ENCODE measurements at places on chromosomes 12 and 14.
A peak's percentile ranks its signal among the peaks of the same experiment; 100 is the strongest.

DNA sequence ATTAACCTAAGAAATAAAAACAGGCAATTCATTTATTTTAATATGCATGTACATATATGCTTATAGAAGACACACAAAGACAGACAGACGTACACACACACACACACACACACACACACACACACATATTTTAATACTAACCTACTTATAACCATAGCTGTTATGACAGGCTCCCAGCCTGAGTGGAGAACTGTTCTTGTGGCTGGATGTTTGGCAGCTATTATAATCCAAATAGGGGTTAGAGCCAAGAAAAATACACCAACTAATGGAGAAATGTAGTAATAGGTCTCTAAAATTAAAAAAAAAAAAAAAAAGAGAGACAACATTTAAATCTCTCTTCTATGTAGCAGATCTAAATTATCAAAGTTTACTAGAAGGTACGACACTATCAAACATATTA, 91.8 kb downstream of the SLC41A2 start:
- no peak for DNase-seq

- DNase-seq = no peak
Measured at GRCh38 chr12:12008931-12009611, 61.7 kb upstream of the BCL2L14 start.

DNA sequence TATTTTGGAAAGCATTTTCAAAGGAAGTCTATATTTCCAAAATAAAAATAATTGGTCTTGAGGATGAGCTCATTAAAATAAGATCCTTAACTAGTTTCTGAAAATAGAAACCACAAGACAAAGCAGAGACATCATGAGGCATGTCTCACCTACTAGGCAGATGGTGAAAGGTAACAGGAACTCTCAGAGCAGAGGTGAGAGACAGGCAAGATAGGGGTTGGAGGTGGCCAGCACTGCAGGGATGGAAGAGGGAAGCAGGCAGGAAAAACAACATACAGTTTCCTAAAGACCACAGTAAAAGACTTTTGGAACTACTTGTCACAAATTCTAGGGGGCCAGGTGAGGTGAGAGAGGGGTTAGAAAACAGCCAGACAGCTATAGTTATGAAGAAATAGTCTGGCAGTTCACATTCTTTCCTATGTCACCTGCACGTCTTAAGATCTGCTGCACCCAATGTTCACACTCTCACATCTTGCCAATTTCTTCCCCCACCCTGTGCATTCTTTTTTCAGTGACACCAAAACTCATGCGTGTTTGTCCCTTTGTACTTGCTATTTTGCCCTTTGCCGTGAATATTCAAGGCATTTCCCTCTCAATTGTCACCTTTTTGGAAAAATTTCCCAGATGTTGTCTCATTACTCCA, 341.7 kb upstream of the KITLG start:
- no peak for DNase-seq

GRCh38 chr12:54427106-54427505, 8.0 kb upstream of the ITGA5 start:
- DNase-seq = no peak

- DNase-seq = no peak
Measured at GRCh38 chr14:102481371-102481770, 28.2 kb downstream of the ANKRD9 start.

DNA sequence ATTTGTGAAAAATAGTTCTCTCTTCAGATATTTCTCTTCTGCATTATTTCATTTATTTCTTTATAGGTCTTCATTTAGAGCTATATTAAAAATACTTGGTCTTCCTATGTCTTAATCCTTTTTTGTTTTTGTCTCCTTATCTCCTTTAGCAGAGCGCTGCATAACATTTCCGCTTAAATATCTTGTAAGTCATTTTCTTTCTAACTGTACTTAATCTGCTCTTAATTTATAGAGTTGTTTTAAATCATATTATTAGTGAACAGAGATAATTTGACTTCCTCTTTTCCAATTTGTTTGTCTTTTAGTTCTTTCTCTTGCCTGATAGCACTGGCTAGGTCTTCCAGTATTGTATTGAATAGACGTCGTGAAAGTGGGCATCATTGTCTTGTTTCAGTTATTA, 18.0 kb downstream of the LUM start:
- DNase-seq = no peak

DNA sequence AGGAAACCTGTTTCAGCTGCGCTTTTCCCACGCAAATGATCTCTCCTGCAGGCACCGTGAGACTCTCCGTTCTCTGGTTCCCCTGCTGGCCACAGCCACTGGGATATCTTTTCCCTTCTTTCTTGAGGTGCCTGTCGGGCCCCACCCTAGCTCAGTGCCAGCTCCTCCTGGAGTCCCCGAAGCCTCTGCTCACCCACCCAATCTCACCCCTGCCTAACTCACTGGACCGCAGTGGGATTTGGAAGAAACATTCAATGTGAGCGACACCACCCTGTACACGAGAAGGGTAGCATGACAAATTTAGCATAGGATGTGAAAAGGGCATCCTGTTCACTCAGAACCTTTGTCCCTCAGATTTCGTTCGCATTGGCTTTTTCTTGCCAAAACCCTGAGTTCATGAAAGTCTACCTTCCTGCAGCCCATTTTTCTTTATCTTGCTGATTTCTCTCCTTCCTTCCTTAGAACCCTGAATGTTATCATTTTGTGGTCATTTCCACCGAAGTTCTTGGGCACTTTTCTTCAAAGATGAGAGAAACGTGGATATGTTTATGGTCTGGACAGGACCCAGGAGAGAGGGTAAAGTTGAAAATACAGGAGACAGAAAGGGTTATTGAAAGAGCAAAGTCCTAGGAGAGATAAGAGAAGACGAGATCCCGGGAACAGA, 63.6 kb upstream of the ELK3 start:
- DNase-seq = no peak

DNA sequence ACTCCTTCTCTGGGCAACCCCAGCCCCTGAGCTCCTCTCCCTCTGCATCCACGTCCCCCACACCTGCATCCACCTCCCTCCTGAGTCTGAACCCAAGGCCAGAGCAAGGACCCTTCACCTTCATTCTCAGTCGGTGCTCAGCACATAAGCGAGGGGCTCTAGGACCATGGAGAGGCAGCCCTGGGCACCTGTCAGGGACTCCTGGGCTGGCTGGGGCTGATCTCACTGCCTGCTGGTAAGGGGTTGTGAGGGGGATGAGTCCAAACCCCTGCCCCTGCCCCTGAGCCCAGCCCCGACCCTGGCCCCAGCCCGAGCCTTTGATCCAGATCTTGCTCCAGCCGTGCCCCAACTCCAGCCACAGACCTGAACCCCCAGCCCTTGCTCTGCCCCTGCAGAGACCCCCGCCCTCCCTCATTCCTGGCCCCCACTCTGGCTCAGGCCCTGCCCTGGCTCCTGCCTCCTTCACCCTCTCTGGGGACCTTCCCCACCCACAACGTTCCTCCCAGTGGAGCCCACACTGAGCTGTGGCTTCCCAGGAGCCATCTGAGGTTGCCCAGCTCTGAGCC, 888 bp upstream of the CCDC197 start:
- DNase-seq = no peak

- no peak for DNase-seq
Measured at GRCh38 chr14:58765843-58766242, 128.1 kb downstream of the DACT1 start.

- no peak for DNase-seq
Measured at GRCh38 chr14:93056840-93057585, 58.7 kb downstream of the ITPK1 start.

DNA sequence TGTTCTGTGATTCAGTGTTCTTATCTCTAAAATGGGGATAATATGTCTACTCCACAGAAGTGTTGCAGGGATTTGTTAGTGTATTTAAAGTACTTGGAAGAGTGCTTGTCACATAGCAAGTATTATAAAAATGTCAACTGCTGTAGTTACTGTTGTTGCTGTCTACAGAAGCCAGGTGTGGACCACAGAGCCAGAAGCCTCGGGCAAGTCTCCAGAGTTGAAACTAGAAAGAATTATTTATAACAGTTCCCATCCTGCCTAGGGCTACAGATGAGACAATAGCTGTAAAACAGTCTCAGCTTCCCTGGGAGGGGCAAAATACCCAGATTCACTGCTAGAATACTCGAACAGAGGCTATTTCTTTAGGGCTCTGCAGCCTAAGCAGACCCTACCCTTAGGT, 55.4 kb upstream of the FUT8 start:
- no peak for DNase-seq

GRCh38 chr12:120990487-120991055, 12.2 kb downstream of the HNF1A start:
- no peak for DNase-seq

DNA sequence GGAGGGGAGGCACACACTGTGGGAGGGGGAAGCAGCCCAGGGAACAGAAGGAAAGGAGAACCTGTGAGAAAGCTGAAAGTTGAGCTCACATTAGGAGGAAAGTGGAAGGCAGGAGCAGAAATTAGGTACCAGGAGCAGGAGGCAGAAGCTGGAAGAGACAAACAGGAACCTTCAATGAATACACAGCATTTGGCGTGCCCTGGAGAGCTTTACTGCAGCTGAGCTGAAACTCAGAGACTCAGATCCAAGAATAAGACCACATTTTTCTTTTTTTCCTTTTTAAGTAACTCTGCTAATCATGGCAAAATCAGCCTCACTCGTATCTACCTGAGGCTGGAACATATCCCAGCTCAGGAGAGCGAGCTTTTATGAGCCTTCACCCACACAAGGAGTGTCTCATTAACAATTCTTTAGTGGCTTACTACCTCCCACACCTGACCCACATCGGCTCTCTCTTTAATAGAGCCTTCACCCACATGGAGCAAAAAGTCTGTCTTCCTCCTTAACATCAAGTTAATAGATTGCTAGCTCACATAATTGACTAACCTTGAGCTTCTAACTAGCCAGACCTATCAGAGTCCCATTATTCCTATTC, 18.2 kb upstream of the CERS5 start:
- no peak for DNase-seq

DNA sequence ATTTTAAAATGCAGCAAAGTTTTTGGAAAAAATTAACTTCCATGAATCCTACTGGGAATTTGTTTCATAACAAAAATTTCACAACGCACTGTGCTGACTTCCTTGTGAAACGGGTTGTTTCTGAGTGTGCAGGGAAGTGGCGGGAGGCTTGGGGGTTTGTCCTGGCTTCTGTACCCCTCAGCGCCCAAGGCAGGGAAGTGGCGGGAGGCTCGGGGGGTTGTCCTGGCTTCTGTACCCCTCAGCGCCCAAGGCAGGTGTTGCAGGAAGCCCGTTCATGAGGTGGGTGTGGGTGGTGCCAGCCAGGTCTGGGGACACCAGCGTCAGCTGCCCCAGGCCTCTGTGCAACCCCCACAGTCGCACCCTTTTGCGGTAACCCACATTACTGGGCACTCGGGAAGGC, 25.1 kb downstream of the ADGRD1 start:
- DNase-seq = peak; percentile 2
